ENCODE measurements at places on chromosomes 5 and 9.

DNA sequence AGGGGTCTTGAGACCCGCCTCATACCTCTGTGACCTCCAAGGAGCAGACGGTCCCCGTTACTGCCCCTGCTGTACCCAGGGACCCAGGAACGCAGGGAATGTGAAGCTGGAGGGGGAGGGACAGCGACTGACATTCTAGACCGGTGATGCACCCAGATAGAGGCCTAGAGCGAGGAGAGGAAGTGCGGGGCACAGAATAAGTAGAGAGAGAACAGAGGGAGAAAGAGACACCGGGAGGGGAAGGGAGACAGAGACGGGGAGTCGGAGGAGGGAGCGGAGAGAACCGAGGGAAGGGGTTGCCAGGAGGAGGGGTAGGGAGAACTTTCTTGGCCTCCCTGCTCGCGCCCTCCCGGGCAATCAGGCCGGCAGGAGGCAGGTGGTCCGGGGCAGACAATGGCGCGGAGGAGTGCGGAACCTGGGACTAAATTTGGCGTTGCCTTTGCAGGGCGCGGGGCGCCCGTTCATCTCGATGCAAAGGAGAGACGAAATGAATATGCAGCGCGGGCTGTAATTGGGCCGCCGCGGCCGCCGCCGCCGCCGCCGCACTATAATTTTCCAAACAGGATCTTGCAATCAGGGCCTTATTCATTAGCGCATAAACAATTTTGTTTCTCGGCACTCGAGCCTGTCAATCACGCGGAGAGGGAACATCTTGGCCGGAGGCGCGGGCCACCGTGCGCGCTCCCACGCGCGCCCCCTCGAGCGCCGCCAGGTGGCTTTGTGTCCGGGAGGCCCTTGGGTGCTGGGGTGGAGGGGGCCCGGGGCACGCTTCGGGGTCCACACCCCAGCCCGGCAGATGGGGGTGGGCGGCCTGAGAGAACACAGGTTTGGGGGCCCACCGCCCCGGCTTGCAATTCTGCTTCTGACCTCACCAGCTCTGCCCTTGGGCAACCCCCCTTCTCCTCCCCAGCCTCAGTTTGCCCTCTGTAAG lies 33.0 kb downstream of the NDUFA8 start:
- no peak for DNase-seq

GRCh38 chr5:55480781-55481180 lies 54.0 kb downstream of the PLPP1 start:
- no peak for DNase-seq

DNA sequence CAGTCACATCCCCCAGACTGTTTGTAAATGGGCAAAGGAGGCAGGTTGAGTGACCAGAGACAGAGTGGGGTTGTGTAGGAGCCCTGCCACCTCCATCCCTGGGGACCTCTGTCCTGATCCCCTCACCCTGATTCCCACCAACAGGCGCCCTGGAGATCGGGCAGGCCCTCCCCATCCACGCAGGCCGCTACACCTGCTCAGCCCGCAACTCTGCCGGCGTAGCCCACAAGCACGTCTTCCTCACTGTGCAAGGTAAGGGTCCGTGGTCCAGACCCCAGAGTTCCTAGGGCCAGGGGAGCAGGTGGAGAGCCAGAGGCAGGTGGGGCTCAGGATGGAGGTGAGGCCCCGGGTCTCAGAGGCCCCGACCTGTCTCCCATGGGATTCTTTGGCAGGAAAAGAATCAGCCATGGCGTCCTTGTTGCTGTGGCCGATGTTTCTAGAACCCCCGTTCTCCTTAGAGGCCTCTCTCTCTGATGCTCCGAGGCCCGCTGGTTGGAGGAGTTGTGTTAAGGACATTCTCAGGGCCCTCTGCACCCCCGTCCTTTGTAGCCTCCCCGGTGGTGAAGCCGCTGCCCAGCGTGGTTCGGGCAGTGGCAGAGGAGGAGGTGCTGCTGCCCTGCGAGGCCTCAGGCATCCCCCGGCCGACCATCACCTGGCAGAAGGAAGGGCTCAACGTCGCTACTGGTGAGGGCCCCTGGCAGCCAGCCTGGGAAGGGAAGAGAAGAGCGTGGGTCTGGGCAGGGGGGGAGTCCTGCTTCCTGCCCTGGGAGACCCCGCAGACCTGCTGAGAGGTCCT lies 41.9 kb upstream of the ASS1 start:
- no peak for DNase-seq

GRCh38 chr9:73006986-73007385 lies 54.1 kb upstream of the ALDH1A1 start:
- no peak for DNase-seq

DNA sequence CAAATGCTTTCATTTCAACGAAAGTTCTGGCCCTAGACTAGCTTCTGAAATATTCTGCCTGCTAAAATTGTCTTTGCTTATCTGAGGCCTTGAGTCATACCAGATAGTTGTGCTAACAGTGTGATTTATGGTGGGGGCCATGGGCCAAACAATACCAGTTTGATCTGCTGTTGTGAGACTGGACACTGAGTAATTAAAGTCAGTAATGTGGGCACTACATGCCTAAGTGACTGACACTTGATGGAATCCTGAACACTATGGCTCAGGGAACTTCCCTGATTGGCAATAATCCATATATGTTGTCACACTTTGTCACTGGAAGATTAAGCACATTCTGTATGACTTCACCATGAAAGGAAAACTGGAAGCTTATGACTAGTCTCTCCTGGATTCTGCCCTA lies 127.6 kb upstream of the CYLC2 start:
- no peak for DNase-seq

DNA sequence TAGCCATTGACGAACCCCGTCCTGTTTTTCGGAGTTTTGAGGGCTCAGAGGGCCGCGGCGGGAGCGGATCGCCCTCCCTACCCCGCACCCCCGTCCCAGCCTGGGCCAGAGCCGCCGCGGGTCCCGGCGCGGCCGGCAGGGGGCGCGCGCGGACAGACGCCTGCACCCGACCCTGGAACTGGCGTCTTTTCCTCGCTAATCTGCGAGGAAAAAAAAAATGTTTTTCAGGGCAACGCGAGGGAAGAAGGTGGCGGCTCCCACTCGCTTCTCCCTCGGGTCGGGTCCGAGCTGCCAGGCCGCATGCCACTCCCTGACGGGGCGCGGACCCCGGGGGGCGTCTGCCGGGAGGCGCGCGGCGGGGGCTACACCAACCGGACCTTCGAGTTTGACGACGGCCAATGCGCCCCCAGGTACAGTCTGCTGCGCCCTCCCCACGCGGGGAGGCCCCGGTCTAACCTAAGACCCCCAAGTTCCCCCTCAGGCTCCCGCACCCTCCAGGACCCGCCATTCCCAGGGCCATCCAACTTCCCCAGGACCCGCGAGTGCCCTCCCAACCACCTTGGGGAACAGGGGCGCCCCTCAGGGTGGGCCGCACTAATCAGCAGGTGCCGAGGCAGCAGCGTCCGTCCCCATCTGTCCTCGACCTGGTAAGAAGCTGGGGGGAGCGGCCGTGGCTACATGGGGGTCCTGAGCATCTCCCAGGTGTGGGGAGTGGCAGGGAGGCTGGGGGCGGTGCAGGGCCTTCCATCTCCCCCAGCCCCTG lies at the start of gene KCNT1:
KCNT1 (plus strand) TSS at position 227 of the 763 bp plus-strand sequence; CDS start at position 301, 74 bp downstream.
- DNase-seq = no peak
